ENCODE measurements at places on chromosomes 7 and 10. TPM values are rescaled to one million over a fixed set of nuclear protein-coding genes. Genes with fewer than 3 reads are reported as not detected.

The CDHR3 gene
- total RNA-seq: 0.58 TPM

The MAP3K8 gene
- 10.6 TPM for total RNA-seq

The GPR22 gene
- total RNA-seq: 43.1 TPM

The FFAR4 gene
- 0.11 TPM for total RNA-seq

The ACHE gene
- total RNA-seq: 13.7 TPM

GRCh38 chr10:24205821-24206220 lies 3.1 kb upstream of the KIAA1217 start:
- DNase-seq: no peak

The GDF2 gene
- total RNA-seq: 0.26 TPM

- peak; percentile 75 for DNase-seq
Observed at GRCh38 chr10:60964257-60965235, 20.6 kb upstream of the RHOBTB1 start.

DNA sequence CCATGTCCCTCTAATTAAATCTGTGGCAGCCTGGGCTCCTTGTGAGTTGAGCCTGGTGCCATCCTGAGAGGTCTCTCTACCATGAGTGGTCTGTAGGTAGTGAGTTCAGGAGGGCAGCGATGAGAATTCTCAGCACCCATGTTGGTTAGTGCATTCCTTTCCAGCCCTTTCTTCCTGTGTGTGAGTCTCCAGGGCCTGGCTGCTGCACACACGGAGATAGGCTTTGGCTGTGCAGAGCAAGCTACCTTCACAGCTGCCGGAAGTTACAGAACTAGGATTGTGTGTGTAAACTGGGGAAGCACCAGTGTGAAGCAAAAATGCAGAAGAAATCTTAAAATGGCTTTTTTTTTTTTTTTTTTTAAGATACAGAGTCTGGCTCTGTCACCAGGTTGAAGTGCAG lies 358.6 kb downstream of the PAXIP1 start:
- no peak for DNase-seq

GRCh38 chr7:55296070-55296469 lies 69.1 kb upstream of the LANCL2 start:
- DNase-seq: no peak

DNA sequence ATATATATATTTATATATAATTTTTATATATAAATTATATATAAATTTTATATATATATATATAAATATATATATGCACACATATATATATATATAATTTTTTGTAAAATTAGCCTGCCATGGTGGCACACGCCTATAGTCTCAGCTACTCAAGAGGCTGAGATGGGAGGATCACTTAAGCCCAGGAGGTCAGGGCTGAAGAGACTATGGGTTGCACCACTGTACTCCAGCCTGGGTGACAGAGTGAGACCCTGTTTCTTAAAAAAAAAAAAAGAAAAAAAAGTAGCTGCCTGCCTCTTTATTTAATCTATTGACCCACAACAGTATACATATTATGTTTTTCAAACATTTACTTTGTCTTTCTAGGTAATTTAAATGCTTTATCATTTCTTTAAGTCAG lies 19.2 kb downstream of the BCAP29 start:
- DNase-seq: no peak

Measured in right cardiac atrium (tissue), 5 donors.